ENCODE measurements at places on chromosomes 3 and 15. TPM values are rescaled to one million over a fixed set of nuclear protein-coding genes. Genes with fewer than 3 reads are reported as not detected.

TRPM1 gene
- 0.37 TPM for polyA plus RNA-seq

ABI3BP gene
- polyA plus RNA-seq = 16.3 TPM

ALG1L2 gene
- polyA plus RNA-seq = 2.8 TPM

SEMA7A gene
- 7.1 TPM for polyA plus RNA-seq

ILDR1 gene
- 7.6 TPM for polyA plus RNA-seq

GASK1A gene
- polyA plus RNA-seq = 4.1 TPM

IL17RD gene
- 49.5 TPM for polyA plus RNA-seq

FGF7 gene
- 18.1 TPM for polyA plus RNA-seq

LDHAL6B gene
- 0.45 TPM for polyA plus RNA-seq

- DNase-seq = no peak
Observed at GRCh38 chr3:153658136-153658535, 463.1 kb upstream of the ARHGEF26 start.

DNA sequence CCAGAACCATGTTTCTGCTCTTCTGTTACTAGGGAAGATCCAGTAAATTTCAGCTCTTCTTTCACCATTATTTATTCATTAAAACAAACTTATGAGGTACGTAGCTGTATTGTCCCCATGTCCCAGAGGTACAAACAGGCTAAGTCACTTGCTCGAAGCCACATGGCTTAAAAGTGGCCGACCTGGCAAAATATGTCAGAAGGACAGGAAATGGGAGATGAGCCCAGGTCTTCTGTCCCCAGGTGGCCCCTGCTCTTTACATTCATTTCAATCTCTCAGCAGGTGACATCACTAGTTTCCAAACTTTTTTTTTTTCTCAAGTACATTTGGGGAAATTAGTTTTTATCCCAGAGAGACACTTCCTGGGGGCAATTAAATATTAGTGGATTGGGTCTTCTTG is 34.1 kb upstream of the LPP start:
- DNase-seq = no peak

- DNase-seq = no peak
Observed at GRCh38 chr3:123605789-123606234, 21.0 kb upstream of the HACD2 start.

DNA sequence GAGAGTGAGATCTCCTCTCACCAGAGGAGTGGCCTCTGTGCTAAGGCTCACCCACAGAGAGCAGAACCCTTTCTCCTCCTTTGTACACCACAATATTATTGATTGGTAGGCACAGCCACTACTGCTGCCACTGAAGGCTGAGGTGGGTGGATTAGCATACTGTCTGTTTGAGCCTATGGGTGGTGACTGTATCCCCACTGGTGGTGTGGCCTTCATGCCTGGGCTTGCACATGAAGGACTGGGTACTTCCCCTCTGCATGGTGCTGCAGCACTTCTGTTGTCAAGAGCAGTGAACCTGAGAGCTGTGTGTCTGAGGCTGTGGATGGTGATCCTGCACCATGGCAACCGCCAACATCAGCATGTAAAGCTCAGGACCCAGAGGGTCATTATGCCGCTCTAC is 35.7 kb upstream of the NECTIN3 start:
- DNase-seq = no peak

DNA sequence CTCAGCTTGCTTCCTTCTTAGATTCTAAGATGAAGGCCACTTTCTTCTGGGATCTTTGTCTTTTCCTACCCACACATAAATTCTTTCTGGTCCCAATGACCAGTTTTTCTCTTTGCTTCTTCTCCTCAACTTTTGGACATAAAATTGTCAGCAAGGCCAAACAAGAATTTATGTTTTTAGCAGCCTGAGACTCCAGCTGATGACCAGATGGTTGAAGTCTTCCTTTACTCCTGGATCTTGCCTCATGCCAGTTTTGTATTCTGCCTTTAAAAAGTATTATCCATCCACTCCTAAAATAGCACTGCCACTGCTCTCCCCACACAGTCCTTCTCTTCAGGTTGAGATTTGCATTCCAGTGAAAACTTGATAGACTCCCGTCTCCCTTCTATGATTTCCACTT is 236.0 kb downstream of the VPS13C start:
- DNase-seq = no peak

DNA sequence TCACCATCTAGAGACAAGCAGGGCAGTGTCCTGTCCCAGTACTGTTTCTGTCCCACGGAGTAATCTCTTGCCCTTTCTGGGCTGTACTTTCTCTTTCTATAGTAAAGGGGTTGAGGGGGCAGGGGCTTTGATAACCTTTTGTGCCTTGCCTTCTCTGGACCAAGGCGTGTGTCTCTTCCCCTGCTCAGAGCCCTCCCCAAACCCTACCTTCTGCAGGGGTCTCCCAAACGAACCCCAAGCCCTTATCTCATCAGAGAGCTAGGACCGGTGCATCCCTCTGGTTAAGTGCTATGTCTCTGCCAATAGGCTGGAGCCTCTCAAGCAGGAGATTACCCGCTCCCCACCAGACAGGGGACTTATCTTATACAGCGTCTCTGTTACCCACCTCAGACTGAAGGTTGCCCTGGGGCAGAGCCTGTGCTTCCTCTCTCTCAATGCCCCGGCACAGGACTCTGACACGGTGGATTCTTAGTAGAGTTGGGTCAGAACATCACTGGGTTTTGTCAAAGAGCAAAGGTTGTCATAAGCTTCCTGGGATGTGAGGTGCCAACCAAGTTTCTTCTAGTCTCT is 2.9 kb downstream of the PLEKHO2 start:
- no peak for DNase-seq

- no peak for DNase-seq
Observed at GRCh38 chr3:157074981-157075380, 85.0 kb downstream of the CCNL1 start.

DNA sequence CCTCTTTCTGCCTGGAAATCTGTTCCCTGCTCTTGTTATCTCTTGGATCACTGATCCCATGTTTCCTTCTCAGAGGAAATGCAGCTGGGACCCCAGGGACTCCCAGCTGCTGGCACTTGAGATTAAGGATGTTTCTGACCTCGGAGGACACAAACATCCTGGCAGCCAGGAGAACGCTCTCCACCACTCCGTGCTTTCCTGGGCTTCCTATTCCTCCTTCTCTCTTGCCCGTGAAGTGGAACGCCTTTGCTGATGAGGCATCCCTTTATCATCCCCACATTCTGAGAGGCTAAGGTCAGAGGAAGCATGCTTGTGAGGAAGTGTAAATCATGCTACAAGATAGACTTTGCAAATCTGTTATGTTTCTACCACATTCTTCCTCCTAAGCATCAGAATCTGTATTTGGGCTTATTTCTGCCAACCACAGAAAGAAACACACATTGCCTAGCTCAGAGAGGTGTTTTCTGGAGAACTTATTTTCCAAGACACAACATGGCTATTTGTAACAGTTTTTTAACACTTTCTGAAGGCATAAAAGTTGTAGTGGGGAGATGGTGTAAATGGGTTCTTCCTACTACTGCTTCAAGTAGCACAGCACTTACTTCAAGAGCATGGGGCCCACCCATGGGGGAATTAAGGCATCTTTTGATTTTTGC is 25.6 kb upstream of the LDHAL6B start:
- no peak for DNase-seq

GRCh38 chr3:165389064-165389463 is 192.9 kb upstream of the SLITRK3 start:
- peak; percentile 8 for DNase-seq

DNA sequence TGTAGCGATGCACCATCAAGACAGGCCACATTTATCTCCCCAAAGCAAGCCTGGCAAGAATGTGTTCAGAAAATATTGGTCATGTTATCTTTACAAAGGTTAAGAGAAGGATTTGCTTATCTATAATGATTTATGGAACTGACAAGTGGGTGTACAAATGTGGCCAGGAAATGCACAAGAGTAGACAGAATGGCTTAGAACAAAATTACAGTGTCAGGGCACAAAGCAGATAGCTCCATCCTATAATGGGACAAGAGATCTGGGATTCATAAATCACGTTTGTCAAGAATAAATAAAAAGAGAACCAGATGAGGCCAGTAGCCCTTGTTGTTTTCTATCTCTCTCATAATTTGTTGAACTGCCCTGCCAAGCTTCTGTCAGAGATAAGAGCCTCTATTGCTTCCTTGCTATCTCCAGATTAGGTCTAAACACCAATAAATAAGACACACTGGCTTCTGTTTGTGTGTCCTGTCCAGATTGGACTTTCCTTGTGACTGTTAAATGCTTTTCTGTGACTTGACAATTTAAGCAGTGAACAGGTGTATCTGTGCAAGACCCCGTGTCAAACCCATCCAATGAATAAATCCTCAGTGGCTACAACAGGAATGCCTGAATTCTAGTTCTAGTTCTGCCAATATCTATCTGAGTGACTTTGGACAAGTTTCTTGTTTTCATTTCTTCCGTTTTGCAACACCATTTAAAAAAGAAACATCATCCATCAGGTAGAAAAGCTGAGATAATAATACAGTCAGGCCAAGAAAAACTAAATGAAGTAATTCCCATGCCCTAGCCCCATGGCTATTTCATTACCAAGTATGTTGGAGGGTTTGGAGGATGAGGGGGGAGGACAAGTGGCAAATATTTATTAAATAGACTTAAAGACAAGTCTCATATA is 157.2 kb downstream of the DCLK3 start:
- DNase-seq = no peak

DNA sequence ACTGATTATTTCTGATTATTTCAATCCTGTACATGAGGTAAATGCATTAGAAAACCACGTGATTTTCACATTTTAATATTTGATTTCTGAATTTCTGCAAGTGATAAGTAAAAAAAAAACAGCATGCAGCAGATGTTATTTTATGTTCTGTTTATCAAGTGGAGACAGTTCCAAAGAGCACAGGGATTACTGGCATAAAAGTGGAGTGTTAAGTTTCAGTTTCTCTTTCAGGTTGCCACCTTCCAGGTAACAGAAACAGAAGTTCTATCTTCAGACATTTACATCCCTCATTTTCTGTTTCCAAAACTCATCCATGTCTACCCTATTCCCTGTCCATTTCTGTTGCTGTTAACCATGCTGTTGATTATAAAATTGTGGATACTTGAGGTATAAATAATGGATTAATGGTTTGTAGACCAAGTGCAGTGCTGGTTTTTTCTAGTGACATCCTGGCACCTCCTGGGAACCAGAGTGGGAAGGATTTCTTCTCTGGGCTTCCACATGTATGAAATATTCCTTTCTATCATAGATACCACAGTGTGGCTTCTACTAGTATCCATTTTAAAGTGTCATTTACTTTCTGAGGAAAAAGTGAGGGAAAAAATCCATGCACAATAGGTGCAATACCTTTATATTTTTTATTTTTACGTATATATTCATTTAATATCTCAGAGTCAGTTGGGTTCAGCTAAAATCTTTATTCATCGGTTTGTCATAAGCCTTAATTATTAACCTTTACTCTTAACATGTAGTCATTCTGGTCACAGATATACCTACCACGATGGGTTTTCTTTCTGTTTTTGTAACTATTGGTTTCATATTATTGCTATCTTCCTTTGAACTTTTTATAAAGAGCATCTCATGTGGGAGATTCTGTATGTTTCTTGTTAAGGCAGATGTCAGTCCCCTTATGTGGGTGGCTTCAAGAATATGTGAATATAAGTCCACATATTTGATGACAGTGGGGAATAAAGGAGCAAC is 1010.0 kb downstream of the SQOR start:
- no peak for DNase-seq

GRCh38 chr15:87962428-87962827 is 294.1 kb downstream of the NTRK3 start:
- no peak for DNase-seq

DNA sequence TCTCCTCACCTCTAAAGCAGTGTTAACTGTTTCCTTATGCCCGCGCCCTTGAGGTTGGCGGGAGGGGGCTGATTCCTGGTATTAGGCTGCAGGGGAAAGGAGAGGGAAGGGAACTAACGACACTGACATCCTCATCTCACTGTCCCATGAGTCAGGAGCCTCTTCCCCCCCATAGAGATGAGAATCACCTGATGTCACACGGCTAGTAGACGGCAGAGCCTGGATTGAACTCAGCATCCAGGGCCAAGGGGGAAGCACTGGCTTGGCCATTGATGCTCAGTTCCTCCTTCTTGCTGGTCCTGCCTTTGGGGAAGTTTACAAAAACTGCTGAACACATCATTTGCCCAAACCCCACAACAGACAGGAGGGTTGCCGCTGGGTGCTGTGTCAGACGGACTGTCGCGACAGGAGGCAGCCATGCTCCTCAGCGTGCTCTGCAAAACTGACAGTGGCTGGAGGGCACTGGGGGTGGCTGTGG is 38.5 kb downstream of the IDH2 start:
- no peak for DNase-seq

- DNase-seq = no peak
Observed at GRCh38 chr3:77303955-77304699, 264.2 kb downstream of the ROBO2 start.

DNA sequence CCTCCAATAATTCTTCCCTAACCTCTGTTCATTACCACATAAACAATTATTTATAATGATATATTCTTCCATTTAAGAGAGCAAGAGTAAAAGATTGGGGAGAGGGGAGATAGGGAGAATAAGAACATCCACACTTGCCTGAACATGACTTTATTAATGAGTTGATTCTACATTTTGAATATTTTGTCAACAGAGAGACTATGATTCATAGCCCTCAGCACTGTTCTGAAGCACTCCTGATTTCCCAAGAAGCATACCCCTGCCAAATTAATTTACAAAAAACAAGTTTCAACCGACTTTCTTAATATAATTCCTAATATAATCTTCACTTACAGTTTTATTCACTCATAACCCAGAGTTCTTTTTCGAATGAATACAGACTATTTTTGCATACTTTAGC is 828.8 kb downstream of the ROBO2 start:
- DNase-seq = no peak

- no peak for DNase-seq
Observed at GRCh38 chr3:78338405-78338804, 1298.5 kb downstream of the ROBO2 start.

DNA sequence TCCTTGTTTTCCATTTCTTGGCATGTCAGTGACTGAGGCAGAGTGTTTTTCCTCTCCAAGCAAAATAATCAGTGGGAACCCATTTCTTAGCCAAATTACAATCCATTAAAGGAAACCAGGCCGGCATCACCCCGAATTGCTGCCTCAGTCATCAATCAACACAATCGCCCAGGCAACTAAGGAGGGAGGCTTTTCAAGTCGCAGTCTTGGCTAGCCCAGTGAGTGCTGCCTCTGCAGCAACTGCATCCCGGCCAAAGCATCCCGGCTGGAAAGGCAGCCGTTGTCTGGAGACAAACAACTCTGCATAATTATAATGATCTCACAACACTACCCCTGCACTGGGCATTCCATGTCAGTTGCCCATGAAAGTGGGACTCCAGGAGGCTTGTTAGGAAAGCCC is 213.5 kb upstream of the PRICKLE2 start:
- no peak for DNase-seq
